ENCODE measurements at places on chromosomes 3 and 15. TPM values are rescaled to one million over a fixed set of nuclear protein-coding genes. Genes with fewer than 3 reads are reported as not detected.
A peak's percentile ranks its signal among the peaks of the same experiment; 100 is the strongest.

Gene CNTN4
- total RNA-seq = 8.8 TPM

DNA sequence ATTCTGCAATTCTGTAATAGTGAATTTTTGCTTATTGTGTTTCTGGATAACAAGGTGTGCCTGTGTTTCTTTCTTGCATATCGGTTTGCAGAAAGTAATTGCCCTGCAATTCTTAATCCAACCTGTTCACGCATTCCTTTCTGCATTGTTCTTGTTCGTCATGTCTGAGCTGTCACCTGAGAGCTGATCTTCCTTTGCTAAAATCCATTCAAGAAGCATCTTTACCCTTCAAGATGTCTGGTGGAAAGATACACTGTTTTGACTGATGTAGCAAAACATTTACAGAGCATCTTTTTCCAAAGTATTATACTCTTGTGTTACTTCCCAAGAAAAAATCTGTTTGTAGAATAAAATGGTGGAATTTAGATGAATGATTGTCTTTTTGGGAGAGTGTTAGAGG, 159.0 kb upstream of the WNT5A start:
- no peak for DNase-seq

Gene ITIH1
- total RNA-seq = not detected

Gene UPK1B
- total RNA-seq = not detected

GRCh38 chr3:13705051-13705450, 156.1 kb downstream of the FBLN2 start:
- DNase-seq = no peak

DNA sequence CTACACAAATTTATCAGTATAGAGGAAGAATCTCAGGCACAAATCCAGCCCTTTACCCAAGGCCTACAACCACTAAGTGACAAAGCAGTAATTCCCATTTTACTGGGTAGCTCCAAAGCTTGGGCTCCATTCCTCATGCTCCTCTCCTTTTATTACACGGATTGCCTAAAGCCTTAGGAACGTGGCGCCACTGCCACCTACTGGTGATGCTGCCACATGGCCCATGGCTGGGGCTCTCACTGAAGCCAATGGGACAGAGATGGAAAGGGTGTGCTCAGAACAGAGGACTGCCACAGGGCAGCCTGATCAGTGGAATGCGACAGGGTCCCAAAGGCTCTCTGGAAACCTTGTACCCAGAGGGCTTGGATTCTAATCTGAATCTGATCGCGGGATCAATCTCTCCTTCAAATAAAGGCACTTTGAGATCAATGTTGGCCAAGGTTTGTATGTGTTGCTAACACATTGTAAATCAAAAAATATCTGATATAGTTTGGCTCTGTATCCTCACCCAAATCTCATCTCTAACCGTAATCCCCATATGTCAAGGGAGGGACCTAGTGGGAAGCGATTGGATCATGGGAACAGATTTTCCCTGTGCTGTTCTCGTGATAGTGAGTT, 33.5 kb upstream of the LYZL4 start:
- peak; percentile 88 for DNase-seq

All from stomach (tissue), 19 donors.